Ammon's horn (tissue), 1 donor: ENCODE measurements at places on chromosomes 7 and 10.

GRCh38 chr7:134669845-134670373 lies 23.3 kb downstream of the BPGM start:
- DNase-seq = no peak

GRCh38 chr10:71395621-71396020 lies 1.1 kb upstream of the CDH23 start:
- no peak for DNase-seq

DNA sequence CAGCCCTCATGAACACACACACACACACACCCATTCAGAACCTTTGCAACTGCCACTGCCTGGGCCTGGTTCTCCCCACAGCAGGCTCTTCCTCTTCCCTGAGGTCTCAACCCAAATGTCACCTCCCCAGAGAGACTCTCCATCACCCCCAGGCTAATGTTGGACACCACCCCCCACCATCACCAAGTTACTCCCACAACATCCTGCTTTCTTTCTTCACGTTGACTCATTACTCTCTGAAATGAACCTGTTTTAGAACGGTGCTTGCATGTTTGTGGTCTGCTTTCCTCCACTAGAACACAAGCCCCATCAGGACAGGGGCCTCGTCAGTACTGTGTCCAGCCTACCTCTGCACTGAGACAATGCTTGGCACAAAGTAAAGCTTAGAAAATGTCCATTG lies 16.0 kb downstream of the AFAP1L2 start:
- DNase-seq = no peak

GRCh38 chr7:106345421-106346166 lies 60.8 kb upstream of the NAMPT start:
- no peak for DNase-seq

DNA sequence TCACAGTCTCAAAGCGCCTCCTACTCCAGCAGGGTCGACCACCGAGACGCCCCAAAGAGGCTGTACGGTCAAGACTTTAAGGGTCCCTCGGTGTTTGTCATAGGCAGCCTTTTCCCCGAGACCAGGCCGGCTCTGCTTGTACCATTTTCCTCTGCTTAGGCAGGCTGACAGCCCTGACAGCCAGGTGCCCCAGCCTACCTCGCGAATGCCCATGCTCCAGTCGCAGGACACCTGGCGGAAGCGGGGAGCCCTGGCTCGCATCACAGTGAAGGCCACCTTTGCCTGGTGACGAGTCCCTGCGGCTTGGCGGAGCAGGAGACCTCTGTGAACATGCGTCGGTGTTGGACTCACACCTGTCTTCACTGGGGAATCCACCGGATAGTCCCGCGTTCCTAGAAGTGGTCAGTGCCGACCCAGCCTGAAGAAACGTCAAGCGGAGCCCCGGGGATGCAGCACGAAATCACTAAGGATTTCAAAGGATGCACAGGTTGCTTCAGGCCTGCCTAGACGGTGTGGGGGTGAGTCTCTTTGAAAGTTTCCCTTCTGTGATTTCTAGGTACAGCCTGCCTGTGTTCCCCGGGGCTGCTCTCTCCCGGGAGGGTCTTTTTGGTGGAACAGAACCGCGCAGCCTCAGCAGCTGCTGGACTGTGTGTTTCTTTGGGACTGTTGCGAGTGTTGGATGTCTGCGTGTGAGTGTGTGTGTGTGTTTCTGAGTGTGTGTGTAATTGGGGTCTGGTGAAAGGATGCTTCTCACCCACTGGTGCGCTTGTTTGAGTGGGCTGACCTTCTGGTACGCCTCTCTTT lies 30.5 kb upstream of the ZNF273 start:
- no peak for DNase-seq
